ENCODE measurements at places on chromosomes 7 and 10.

- DNase-seq: no peak
These were observed 314.1 kb downstream of the WDR11 start for GRCh38 chr10:121165276-121165675.

- DNase-seq: no peak
These were observed 250.0 kb upstream of the KLF6 start for GRCh38 chr10:4034907-4035598.

GRCh38 chr7:94099679-94100078 lies 95.5 kb upstream of the BET1 start:
- DNase-seq: no peak

GRCh38 chr7:64098-64915 lies 128.1 kb upstream of the FAM20C start:
- DNase-seq: peak; percentile 43

GRCh38 chr7:91239171-91239604 lies 25.0 kb upstream of the FZD1 start:
- DNase-seq: no peak

- DNase-seq: no peak
These were observed 46.0 kb upstream of the CDK1 start for GRCh38 chr10:60732198-60732806.

- DNase-seq: no peak
These were observed 208.3 kb downstream of the CELF2 start for GRCh38 chr10:11225935-11226334.

DNA sequence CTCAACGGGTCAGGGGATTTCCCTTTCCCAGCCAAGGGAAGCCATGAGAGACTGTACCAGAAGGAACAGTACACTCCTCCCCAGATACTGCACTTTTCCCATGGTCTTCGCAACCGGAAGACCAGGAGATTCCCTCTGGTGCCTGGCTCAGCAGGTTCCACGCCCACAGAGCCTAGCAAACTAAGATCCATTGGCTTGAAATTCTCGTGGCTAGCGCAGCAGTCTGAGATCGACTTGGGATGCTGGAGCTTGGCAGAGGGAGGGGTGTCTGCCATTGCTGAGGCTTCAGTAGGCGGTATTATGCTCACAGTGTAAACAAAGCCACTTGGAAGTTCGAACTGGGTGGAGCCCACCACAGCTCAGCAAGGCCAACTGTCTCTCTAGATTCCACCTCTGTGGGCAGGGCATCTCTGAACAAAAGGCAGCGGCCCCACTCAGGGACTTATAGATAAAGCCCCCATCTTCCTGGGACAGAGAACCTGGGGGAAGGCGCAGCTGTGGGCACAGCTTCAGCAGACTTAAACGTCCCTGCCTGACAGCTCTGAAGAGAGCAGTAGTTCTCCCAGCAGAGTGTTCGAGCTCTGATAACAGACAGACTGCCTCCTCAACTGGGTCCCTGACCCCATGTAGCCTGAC lies 29.6 kb downstream of the SLC16A12 start:
- DNase-seq: no peak

DNA sequence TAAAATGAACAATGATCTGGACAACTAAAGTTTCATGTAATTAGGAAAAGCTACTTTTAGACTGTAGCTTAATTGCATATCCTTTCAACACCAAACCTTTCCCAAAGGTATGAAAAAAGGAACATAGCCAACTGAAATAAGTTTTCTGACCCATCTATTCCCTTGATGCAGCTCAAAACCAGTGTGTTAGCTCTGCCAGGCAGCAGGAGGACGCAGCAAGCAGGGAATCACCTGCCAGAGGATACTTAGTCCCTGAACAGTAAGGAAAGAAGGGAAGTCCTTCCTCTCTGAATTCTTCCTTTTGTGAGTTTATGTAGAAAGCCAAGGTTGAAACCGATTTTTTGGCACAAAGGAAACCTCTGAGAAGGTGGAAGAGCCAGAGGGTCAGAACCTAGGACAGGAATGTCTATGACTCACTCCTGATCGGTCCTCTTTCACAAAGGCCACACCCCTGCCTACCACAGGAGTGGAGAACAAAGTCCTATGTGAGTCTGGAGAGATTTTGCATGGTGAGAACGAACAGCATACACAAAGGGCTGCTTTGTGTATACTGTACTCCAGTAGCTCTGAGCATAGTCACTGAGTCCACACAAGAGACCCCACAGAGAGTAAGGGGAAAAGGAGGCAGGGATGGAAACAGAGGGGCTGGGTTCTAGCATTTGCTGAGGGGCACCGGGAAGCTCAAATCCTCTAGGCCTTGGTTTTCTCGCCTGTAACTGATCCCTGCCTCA lies 68.8 kb upstream of the GSDME start:
- DNase-seq: no peak

- DNase-seq: peak; percentile 97
These were observed at the start of gene HOXA11 for GRCh38 chr7:27185013-27185853. HOXA11 (minus strand) TSS chr7:27185232; CDS start chr7:27185144, 88 bp downstream.

- DNase-seq: no peak
These were observed 34.4 kb downstream of the HSPA12A start for GRCh38 chr10:116707981-116708380.

- DNase-seq: no peak
These were observed 164.6 kb downstream of the USP6NL start for GRCh38 chr10:11446864-11447263.

DNA sequence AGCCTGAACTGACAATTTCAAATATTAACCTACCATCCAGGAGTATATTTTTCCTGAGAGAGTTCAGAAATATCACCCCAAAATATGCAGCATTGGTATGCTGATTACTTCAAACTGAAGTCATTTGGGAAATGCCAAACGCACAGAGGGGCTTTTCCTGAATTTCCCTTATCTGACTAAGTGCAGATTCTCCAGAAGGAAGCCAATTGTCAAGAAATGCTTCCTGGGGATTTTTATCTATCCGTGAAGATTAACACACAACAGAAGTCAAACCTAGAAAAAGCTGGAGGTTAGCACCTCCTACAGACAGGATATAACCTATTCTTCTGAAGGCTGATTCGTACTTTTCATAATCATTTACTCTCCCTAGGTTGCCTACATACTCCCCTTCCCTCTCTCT lies 91.0 kb downstream of the AKR1D1 start:
- no peak for DNase-seq

DNA sequence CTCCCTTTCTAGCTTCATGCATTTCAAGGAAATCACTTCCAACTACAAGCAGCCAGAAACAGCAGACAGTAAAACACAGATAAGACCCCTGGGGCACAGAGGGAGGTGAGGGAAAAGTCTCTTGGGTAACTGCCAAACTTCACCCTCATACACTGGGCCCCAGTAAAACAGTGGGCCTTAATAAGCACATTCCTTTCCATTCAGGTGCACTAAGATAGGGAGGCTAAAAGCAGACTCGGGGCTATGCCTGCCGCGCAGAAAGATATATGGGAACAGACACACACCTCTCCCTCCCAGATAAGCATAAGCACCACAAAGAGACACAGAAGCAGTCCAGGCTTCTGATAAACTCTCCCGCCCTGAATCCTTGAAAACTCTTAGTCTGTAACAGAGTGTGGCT lies 117.0 kb downstream of the TYW1B start:
- no peak for DNase-seq

GRCh38 chr7:22781230-22781711 lies 41.4 kb downstream of the TOMM7 start:
- DNase-seq: peak; percentile 44

- DNase-seq: peak; percentile 56
These were observed 112.2 kb upstream of the GALNT17 start for GRCh38 chr7:71019706-71020105.

DNA sequence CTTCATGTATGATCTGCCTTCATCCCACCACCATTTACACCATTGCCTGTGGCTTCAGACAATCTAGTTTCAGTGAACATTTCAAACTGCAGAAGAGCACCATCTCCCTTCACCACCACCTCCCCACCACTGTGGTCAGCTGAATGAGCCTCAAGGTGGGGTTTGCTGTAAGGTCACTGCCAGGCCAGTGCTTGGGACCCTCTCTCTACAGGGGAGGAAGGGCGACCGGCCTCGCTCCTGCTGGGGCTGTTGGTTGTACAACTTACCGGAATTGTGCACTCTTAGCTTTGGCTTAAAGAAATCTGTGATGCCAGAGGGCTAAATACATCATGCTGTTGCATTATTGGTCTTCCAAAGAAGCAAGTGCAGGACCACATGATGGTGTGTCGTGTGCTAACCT lies 26.6 kb downstream of the PFKP start:
- no peak for DNase-seq

GRCh38 chr10:94052281-94052680 lies 58.5 kb downstream of the PLCE1 start:
- no peak for DNase-seq

GRCh38 chr7:139727151-139727705 lies 50.6 kb downstream of the HIPK2 start:
- no peak for DNase-seq

DNA sequence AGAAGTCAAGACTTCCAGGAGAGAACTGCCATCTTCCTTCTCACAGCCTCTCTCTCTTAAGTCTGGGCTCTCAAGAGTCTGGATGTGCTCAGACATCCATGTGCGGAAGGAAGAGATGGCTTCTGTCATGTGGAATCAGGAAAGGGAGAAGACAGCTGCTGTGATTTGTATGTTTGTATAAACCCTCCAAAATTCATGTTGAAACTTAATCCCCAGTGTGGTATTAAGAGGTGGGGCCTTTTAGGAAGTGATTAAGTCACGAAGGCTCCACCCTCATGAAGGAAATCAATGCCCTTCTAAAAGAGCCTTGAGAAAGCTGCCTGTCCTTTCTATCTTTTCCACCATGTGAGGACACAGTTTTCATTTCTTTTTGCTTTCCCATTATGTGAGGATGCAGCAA lies 73.9 kb upstream of the PTN start:
- no peak for DNase-seq

- peak; percentile 63 for DNase-seq
These were observed 612.1 kb upstream of the MGMT start for GRCh38 chr10:128854963-128855362.

All from uterus (tissue), 4 donors.